ENCODE measurements at places on chromosomes 5 and 9.

GRCh38 chr9:105757496-105758251 is 63.3 kb downstream of the TMEM38B start:
- no peak for DNase-seq

GRCh38 chr9:74041588-74041987 is 455.5 kb upstream of the RORB start:
- no peak for DNase-seq

- no peak for DNase-seq
Observed at GRCh38 chr5:143842920-143843319, 31.0 kb downstream of the HMHB1 start.

GRCh38 chr9:133382507-133383141 is 6.5 kb downstream of the STKLD1 start:
- DNase-seq = no peak

DNA sequence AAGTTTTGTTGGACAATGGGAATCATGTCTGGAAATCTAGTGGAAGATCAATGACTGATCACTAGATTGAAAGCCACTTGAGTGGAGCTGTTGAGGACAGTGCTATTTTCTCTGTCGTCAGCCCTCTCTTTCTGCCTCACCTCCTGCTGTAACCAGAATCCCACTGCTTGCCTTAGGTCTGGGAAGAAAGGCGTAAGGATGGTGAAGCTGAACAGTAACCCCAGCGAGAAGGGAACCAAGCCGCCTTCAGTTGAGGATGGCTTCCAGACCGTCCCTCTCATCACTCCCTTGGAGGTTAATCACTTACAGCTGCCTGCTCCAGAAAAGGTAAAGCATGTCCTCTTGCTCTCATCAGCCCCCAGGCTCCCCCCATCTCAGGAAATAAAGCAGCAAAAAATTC is 1.1 kb downstream of the NSG2 start:
- no peak for DNase-seq

- DNase-seq = no peak
Observed at GRCh38 chr5:82641331-82642003, 363.3 kb upstream of the RPS23 start.

DNA sequence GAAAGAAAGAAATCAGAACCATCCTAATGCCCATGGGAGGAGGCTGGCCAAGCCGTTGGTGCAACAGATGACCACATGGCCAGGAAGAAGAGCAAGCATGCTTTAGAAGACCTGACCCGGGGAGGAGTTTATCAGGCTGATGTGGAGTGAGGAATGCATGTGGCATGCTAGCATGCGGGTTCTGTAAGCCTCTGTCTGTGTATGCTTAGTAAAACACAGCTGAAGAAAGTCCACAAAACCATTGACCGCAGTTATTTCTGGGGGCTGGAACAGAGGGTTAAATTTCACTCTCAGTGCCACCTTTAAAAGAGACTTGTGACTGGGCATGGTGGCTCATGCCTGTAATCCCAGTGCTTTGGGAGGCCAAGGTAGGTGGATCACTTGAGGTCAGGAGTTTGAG is 19.1 kb downstream of the GFI1B start:
- no peak for DNase-seq

DNA sequence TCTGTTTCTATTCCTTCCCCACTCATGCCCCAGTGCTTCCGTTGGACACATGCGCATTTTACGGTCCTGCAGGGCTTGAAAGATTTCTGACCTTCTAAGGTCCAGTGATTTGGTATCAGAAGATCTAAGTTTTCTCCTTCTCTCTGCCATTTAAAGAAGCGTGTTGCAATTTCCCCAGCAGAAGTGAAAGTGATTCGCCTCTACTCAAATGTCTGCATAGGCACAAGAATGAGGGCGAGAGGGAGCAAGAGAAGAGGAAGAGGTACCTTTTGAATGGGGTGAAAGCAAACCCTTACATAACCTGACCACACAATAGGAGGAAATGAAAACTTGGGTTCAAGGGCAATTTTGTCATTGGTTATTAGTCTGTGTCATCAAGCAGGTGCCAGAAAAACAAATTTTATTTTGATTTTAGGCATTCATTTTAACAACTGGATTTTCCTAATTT is 31.7 kb upstream of the NR3C1 start:
- DNase-seq = no peak

GRCh38 chr5:109253262-109253661 is 156.5 kb downstream of the PJA2 start:
- DNase-seq = no peak

- no peak for DNase-seq
Observed at GRCh38 chr5:126514131-126514557, 80.9 kb downstream of the ALDH7A1 start.
